Amygdala (tissue), 56 donors: ENCODE measurements at places on chromosomes 16 and 17.

DNA sequence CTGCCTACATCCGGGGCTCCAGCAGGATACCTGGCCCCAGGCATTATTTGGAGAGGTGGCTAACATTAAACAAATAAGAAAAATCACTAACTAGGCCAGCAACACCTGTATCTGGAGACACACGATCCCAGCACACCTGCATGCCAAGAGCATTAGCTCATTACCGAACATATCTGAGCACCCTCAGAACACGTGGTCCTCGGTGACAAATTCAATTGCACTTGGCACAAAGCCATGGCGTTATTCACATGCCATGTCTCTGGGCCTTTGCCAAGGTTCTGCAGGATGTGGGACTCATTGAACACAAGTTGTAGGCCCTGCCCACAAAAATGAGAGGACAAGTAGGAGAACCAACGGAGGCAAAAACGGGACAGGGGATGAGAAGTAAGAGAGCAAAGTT is 552.3 kb downstream of the TOX3 start:
- DNase-seq: no peak

DNA sequence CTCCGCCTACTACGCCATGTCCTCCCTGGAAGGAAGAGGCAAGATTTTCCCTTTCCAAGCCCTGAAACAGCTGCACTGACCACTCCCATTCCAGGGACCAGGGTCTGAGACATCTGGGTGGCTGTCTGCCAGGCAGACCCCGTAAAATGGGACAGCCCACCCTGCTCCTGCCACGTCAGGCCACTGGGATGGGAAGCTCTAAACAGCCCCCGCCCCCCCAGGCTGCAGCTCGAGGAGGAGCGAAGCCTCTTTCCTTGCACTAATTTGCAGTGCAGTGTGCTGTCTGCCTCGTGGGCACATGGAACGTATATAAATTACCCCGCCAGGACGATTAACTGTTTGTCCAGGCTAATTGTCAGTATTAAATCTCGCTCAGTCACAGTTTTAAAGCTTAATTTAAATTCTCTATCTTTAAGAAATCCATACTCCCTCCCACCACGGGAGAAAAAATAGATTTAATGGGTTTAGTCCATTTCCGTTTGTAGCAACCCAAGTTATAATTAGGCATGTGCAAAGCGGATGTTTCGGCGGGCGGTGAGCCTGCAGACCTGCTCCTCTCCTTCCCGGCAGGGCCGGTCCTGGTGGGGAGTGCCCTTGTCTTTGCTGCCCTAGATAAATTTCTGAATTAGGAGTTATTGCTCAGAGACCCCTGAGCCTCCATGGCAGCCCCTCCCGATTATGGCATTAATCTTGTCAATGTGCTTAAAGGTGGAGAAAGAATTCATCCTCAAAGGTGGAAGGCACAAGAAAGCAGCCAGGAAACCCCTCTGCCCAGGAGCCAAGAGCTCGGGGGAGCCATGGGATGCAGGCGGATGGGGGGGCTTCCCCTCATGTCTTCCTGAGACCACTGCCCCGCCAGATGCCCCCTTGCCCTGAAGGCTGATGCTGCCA is 268.0 kb upstream of the TNRC6C start:
- DNase-seq: no peak

- DNase-seq: no peak
Observed at GRCh38 chr16:84339311-84339710, 29.0 kb upstream of the ATP2C2 start.

DNA sequence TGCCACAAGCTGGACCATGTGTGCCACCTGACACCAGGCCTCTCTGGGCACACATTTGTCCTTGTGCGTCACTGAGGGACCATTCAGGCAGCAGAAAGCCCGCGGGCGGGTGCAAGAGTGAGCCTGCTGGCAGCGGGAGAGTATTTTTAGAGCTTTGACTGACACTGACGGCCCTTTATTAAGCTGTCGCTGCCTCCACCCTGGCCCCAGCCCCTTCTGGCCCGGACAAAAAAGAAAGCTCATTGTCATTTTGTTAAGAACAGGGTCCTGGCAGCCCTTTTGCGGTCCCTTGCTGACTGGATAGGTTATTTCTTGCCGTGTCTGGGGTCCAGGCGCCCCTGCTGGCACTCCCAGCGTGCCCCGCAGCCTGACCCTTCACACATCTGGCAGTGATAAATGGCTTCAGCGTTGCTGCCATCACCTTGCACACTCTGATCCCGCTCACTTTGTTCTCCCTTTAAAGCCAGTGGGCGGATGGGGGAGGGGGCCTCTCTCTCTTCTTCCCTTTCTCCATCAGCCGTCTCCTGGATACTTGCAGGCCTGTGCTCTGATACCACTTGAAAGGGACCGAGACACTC is 78.4 kb upstream of the NKD1 start:
- no peak for DNase-seq

DNA sequence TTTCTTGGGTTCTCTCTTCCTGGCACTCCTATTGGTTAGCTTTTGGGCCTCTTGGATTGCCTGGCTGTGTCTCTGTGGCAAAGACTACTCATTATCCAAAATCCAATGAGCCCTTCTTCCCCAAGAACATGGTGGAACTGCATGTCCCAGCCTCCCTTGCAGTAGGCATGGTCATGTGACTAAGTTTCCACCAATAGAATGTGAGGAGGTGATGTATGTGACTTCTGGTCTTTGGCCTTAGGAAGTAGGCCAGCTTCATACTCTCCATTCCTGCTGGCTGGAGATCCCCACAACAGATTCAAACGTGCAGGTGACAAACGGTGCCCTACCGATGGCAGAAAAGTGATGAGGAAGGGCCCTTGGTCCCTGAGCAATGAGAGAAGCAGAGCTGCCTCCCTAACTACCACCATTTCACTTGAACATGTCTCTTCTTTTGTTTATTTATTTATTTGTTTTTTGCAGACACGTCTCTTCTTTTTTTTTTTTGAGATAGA is 17.3 kb upstream of the SPN start:
- no peak for DNase-seq

GRCh38 chr16:84050316-84050715 is 7.7 kb upstream of the SLC38A8 start:
- no peak for DNase-seq
